NCI-H748 treated with DMSO at 0.1 percent for 48 hours (cell line): ENCODE measurements at places on chromosomes 6 and 20.

- no peak for DNase-seq
Measured at GRCh38 chr20:16575390-16576140, 2.3 kb upstream of the KIF16B start.

DNA sequence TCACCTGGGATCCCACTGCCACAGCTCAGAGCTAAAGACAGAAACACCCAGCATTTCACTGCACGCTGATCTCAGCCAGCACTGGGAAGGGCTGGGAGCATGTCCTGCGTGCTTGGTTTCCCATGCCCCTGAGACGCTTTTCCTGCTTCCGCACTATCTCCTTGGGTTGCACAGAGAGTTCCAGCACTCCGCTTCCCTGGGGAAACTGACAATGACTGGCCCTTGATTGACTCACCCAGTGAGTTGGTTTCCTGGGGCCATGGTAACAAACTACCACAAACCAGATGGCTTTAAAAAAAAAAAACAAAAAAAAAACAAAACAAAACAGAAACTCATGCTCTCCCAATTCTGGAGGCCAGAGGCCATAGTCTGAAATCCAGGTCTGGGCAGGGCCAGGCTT is 14.8 kb upstream of the MAS1L start:
- DNase-seq = no peak

DNA sequence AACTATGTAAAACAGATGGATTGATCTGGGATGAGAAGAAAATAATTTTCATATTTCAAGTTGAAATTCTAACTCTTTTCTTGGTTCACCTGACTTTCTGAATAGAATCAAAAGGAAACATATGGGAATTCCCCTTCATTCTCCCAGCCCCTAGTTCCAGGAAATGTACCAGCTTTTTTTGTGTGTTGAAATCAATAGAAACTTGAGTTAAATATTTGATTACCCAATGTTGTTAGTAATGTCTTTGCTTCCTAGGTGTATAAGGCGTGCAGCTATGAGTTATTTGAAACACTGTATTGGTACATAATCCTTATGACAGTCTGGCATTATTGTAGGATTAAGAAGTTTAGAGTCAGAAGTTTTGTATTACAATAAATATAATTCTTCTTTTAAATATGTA is 21.5 kb downstream of the VNN2 start:
- DNase-seq = no peak

DNA sequence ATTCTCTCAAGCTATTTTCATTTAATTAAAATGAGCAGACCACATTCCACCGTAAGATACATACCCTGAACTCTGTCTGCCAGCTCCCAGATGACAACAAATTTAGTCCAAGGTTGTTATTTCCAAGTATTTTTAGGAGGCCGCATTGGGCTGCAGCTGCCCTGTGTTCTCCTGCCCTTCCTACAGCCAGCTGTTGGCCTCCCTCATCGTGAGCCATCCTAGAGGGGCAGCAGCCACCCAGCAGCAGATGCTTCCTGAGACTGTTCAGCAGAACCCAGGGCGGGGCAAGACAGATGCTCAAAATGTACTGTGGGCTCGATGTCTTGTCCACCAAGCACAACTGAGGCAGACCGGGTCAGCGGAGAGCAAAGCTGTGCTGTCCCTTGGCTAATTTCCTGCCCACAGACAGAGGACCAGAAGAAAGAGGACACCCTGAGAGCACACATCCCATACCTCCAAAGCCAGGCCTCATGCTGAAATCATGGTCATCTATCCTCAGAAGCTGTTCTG is 16.4 kb downstream of the GABRR1 start:
- DNase-seq = no peak

GRCh38 chr6:26355366-26355765 is 9.6 kb upstream of the BTN3A2 start:
- no peak for DNase-seq

GRCh38 chr6:155158030-155158843 is 105.6 kb upstream of the CLDN20 start:
- DNase-seq = no peak

GRCh38 chr6:154882107-154882506 is 113.0 kb upstream of the TIAM2 start:
- no peak for DNase-seq

GRCh38 chr6:169619650-169620049 is 82.2 kb downstream of the WDR27 start:
- DNase-seq = no peak

DNA sequence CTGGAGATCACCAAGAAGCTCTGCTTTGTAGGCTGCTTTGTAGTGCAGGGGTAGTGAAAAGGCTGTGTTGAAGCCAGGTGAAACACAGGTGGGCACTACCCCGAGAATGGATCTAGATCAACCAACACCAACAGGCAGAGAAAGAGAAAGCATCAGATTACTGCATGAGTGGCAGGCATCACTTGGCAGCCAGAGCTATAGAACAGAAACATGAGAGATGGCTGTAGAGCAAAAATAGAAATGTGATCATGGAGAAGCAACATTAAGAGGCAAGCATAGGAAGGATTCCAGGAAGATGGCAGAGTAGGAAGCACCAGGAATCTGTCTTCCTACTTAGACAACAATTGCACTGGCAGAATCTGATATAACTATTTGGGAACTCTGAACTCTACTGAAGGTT is 311.1 kb upstream of the TCF21 start:
- DNase-seq = no peak

DNA sequence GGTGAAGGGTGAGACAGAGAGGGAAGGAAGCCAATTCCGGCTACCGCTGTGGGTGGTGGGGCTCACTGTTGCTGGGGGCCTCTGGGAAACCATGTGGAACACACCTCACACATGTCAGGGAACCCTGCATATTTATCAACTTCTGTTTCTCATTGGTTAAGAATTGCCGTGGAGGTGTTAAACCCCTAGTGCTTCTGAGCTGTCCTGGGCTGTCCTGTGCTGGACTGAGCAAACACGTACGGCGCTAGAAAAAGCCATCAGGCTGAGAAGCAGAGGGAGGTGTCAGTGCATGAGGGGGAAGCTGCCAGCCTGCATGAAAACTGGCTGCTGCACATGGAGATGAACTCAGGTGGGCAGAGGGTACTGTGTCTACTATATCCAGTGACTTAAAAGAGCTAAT is 103.9 kb upstream of the JAG1 start:
- no peak for DNase-seq

- no peak for DNase-seq
Measured at GRCh38 chr20:16713066-16713465, 16.8 kb upstream of the SNRPB2 start.

DNA sequence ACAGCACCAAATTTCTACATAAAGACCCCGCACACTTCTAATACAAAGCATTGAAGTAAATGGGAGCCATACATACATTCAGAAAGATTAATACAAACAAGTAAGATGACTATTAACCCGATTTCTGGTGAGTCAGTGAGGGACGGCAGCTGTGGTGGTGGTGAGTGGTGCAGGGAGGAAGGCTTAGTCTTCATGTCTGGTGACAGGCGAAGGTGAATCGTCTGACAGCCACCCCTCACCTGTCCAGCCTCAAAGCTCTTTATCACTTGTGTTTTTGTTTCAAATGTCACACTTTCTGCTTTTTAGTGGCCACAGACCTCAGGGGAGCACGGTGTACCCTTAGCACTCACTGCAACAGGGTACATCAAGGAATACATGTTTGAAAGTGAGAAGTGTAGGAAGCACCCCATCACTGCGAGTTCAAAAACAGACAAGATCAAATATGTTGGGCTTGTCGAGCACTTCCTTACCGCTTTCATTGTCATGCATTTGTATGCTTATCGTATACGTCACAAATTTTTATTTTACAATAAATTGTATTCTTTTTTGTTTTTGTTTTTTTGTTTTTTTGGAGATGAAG is 63.5 kb downstream of the IRF4 start:
- no peak for DNase-seq
